Activated CD8-positive, alpha-beta T cell treated with anti-CD3 and anti-CD28 coated beads, Interleukin-2, amount 10 ng/mL, durations not matched to agents 7 days and 5 days (primary cell): ENCODE measurements at places on chromosomes 11 and 22. TPM values are rescaled to one million over a fixed set of nuclear protein-coding genes. Genes with fewer than 3 reads are reported as not detected.

PATE2 gene
- not detected for total RNA-seq

PGGHG gene
- 541 TPM for total RNA-seq

NLRP10 gene
- not detected for total RNA-seq

IL17REL gene
- not detected for total RNA-seq

CNTF gene
- 4.2 TPM for total RNA-seq

SOX10 gene
- not detected for total RNA-seq

KDELR3 gene
- total RNA-seq, result 1.0 TPM

TMEM121B gene
- total RNA-seq, result 0.18 TPM

LDHAL6A gene
- not detected for total RNA-seq

DNA sequence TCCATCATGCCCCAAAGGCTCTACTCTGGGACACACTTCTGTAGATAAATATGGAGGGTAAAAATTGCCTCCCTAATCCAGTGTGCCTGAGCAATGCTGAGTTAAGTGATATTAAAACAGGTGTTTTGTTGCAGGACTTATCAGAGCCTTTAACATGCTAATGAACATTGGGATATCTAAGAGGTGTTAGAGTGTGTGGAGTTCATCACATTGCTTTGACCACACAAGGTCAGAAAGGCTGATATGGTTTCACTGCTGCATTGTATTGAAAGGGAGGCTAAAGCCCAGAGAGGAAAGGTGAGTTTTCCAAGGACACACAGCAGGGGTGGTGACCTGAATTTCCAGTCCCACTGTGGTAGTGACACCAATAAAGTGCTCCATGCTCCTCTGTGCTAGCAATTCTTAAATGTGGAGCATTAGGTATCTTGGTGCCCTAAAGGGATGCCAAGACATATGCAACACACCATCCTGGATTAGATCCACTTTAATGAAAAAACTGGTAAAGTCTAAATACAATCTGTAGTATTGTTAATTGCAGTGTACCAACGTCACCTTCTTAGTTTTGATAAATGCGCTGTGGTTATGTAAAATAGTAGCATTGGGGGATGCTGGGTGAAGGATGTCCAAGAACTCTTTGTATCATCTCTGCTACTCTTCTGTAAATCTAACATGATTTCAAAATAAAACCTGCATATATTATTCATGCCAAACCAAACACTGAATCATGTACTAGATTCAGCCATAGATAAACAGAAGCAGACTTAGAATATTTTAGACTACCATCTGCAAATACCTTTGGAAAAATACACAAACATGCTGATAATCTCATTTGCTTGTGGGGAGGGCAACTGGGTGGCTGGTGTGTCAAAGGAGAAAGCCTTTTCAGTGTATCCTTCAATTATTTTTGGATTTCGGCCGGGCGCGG is 45.8 kb downstream of the MIAT start:
- H3K27ac ChIP-seq, result no peak overlapping the region
- H3K4me1 ChIP-seq, result no peaks in the 10 kb centered on the region
- H3K4me3 ChIP-seq, result no peak overlapping the region
- no peak for DNase-seq

DNA sequence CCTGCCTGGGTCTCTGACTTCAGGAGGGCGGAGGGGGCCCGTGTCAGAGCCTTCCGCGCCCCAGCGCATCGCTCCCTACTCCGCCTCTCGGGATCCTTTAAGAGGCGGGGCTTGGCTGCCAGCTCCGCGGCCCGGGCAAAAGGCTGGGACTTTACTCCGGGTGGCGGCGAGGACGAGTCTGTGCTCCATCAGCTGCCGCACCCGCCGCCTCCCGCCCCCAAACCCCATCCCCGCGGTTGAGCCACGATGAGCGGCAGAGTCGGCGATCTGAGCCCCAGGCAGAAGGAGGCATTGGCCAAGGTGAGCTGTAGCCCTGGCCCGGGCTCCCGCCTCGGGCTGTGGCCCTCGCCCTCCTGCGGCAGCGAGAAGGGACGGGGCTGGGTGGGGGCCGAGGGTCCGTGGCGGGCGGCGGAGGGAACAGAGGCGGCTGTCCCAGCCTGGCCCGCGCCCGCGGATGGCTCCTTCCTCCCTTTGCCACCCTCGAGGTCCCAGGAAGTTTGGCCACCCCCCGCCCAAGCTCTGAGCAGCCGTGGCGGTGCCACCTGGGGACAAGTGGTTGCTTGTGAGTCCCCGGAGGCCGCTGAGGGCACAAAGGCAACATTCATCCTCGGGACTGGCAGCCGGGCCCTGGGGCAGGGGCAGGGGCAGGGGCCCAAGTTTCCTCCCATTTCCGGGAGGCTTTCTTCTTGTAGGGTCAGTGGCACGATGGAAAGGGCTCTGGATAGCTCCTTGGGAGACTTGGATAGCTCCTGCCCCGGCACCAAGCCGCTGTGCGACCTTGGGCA is at the start of gene SEC14L2:
Gene SEC14L2 (plus strand): TSS at position 148 of the 785 bp plus-strand sequence. CDS start 99 bp downstream, at position 247.
- peak within 1 kb of the TSS; percentile 90 for H3K4me3 ChIP-seq
- DNase-seq, result peak; percentile 65
- no peaks in the 10 kb centered on the region for H3K27me3 ChIP-seq
- H3K27ac ChIP-seq, result peak within 1 kb of the TSS; percentile 61
- peaks cover 54% of the 10 kb centered on the region for H3K4me1 ChIP-seq

GRCh38 chr11:19953336-19953735 is 206.9 kb downstream of the DBX1 start:
- H3K27ac ChIP-seq, result no peak overlapping the region
- H3K4me1 ChIP-seq, result peaks cover 6% of the 10 kb centered on the region
- peaks cover 20% of the 10 kb centered on the region for H3K27me3 ChIP-seq
- H3K4me3 ChIP-seq, result no peak overlapping the region

DNA sequence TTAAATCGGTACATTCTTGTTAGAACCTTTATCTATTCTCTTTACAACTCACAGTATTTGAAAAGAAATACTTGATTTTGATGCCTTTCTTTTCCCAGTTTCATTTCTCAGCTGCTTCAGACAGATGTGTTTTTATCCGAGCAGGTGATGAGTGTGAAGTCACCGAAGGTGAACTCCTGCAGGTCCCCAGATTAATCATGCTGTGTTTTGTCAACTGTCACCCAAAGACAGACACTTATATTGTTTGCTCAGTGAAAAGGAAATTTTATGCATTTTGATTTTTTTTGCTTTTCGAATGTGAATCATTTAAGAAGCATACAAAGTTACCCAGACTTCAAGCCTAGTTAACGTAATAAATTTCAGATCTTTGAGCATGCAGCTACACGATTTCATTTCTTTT is 7.8 kb upstream of the TMPRSS13 start:
- no peaks in the 10 kb centered on the region for H3K27me3 ChIP-seq
- no peak for DNase-seq
- H3K4me3 ChIP-seq, result no peak overlapping the region
- H3K36me3 ChIP-seq, result peaks cover under 1% of the 10 kb centered on the region
- no peak overlapping the region for H3K27ac ChIP-seq
- H3K4me1 ChIP-seq, result peaks cover 62% of the 10 kb centered on the region

DNA sequence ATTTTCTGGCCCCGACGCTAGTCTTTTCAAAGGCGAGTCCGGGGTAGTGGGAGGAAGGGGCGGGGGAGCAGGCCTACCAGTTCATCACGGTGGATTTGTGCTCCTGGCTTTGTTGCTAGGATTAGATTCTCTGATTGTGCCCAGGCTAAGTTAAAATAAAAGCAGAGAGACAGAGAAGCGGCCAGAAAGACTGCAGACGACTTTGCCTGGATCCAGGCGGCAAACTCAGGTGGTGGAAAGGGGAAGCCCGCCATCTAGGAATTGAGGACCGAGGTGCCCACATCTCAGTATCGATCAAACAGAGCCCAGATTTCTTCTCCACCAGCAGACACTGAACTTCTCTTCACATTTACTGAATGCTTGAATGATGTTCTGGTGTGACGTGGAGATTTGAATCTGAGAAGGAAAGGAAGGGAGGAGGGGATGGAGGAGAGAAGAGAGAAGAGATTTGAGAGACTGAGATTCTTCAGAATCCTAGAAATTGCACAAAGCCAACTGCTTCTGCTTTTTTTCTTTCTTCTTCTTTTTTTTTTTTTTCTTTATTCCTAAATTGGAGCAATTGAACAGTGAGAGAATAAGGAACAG is 2.7 kb downstream of the FAT3 start:
- no peaks in the 10 kb centered on the region for H3K4me1 ChIP-seq
- DNase-seq, result no peak
- H3K36me3 ChIP-seq, result no peaks in the 10 kb centered on the region
- no peak overlapping the region for H3K27ac ChIP-seq

GRCh38 chr11:44593251-44593650 is 27.8 kb downstream of the CD82 start:
- no peak for DNase-seq
- H3K4me3 ChIP-seq, result no peak overlapping the region
- peak overlapping the region; percentile 46 for H3K27ac ChIP-seq
- no peaks in the 10 kb centered on the region for H3K27me3 ChIP-seq

GRCh38 chr11:33698921-33699320 is 1.7 kb downstream of the C11orf91 start:
- H3K27me3 ChIP-seq, result peaks cover 25% of the 10 kb centered on the region
- no peak for DNase-seq
- peaks cover 24% of the 10 kb centered on the region for H3K4me1 ChIP-seq
- no peak overlapping the region for H3K27ac ChIP-seq
- H3K4me3 ChIP-seq, result no peak overlapping the region

GRCh38 chr11:130872102-130872501 is 44.2 kb downstream of the SNX19 start:
- no peaks in the 10 kb centered on the region for H3K4me1 ChIP-seq
- no peak overlapping the region for H3K4me3 ChIP-seq
- no peak overlapping the region for H3K27ac ChIP-seq
- DNase-seq, result no peak
- no peaks in the 10 kb centered on the region for H3K27me3 ChIP-seq

DNA sequence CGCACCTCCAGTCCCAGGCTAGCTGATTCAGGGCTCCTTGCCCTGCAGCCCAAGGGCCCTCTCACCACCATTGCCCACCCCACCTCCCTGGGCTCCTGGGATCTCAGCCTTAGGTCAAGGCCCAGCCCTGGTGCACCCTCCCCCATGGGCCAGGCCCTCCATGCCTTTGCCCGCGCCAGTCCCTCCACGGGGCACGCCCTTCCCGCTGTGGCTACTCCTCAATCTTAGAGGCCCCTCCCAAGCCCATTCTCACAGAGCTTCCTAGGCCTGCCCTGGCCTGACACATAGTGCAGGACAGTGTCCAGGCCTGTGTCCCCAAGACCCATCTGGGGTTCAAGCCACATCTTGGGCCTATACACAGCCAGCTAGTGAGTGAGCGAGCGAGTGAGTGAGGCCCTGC is 6.9 kb downstream of the GP1BB start:
- no peak overlapping the region for H3K4me3 ChIP-seq
- no peak overlapping the region for H3K27ac ChIP-seq
- H3K36me3 ChIP-seq, result no peaks in the 10 kb centered on the region
- peaks cover 3% of the 10 kb centered on the region for H3K27me3 ChIP-seq
- peaks cover 2% of the 10 kb centered on the region for H3K4me1 ChIP-seq
- DNase-seq, result no peak

GRCh38 chr22:36409911-36410756 is 22.4 kb upstream of the MYH9 start:
- H3K4me3 ChIP-seq, result peak overlapping the region; percentile 71
- no peaks in the 10 kb centered on the region for H3K36me3 ChIP-seq
- peaks cover 48% of the 10 kb centered on the region for H3K4me1 ChIP-seq
- no peaks in the 10 kb centered on the region for H3K27me3 ChIP-seq
- peak; percentile 80 for DNase-seq
- peak overlapping the region; percentile 82 for H3K27ac ChIP-seq

DNA sequence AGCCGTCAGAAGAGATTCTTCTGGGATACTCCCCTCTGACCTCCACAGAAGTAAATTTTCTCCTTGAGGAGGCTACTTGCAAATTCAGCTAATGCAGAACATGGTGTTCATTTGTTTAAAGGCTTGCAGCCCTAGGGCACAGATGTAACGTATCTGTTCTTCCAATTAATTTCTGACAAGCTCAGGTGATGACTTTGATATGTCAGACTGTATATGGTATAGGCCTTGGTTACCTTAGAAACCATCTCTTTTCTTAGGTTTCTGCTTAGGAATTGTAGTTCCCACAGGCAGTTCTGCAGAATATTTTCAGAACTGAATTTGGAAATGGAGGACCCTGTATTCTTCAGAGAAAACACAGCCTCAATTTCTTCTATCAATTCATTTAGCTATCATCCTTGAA is 117.1 kb downstream of the DDX10 start:
- peaks cover 19% of the 10 kb centered on the region for H3K4me1 ChIP-seq
- H3K36me3 ChIP-seq, result peaks cover 12% of the 10 kb centered on the region
- no peaks in the 10 kb centered on the region for H3K27me3 ChIP-seq
- no peak for DNase-seq
- no peak overlapping the region for H3K27ac ChIP-seq

GRCh38 chr11:71151561-71151960 is 100.8 kb downstream of the SHANK2 start:
- H3K36me3 ChIP-seq, result no peaks in the 10 kb centered on the region
- H3K27ac ChIP-seq, result no peak overlapping the region
- DNase-seq, result no peak
- H3K4me3 ChIP-seq, result no peak overlapping the region

GRCh38 chr11:14418801-14419417 is 59.9 kb upstream of the RRAS2 start:
- H3K4me1 ChIP-seq, result peaks cover 51% of the 10 kb centered on the region
- H3K27ac ChIP-seq, result no peak overlapping the region
- no peak overlapping the region for H3K4me3 ChIP-seq

GRCh38 chr11:76325185-76325584 is 55.7 kb downstream of the THAP12 start:
- H3K36me3 ChIP-seq, result no peaks in the 10 kb centered on the region
- H3K27ac ChIP-seq, result no peak overlapping the region
- H3K4me3 ChIP-seq, result no peak overlapping the region
- H3K27me3 ChIP-seq, result peaks cover 46% of the 10 kb centered on the region
- no peak for DNase-seq
- no peaks in the 10 kb centered on the region for H3K4me1 ChIP-seq

DNA sequence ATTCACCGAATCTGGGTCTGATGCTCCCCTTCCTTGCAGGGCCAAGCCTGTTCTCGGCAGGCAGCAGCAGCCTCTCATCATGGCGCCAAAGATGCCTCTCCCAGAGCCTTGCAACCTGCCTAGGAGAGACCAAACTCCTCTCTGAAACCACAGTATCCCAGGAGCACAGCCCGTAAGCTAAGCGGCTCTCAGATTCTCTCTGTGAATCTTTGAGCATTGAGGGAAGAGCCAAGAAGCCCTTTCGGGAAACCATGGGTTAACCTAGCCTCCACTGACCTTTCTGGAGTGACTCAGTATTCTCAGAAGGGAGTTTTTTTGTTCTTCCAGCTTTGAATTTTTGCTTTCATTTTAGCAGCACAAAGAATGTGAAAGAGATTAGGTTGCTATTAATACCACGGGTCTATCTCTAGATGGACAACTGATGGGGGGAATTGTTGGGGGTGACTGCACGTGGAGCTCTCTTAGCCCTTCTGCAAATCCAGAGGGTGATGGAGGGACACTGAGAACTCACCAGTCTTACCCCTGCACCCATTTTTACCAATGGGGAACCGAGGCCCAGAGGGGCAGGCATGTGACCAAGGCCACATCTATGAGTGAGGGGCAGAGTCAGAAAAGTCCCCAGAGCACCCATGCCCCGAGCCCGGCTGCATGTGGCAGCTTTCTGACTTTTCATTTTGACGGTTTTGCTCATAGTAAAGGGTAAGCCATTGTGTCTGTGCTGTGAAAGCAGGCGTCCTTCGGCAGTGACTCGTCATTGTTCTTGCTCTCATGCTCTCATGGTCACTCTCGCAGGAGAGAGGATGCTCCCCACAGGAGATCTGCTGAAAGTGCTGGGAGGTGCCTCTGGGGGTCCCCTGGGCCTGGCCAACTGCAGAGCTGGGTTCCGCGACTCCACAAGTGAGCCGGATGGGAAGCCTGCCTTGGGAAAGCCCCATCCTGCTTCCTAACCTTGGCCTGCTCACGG is 36.0 kb downstream of the IRAG1 start:
- H3K27me3 ChIP-seq, result peaks cover 2% of the 10 kb centered on the region
- H3K27ac ChIP-seq, result peak overlapping the region; percentile 14
- H3K36me3 ChIP-seq, result no peaks in the 10 kb centered on the region
- no peak overlapping the region for H3K4me3 ChIP-seq
